ENCODE measurements at places on chromosomes 1 and 21.

- DNase-seq = no peak
Observed at GRCh38 chr1:116345011-116345410, 28.0 kb upstream of the ATP1A1 start.

DNA sequence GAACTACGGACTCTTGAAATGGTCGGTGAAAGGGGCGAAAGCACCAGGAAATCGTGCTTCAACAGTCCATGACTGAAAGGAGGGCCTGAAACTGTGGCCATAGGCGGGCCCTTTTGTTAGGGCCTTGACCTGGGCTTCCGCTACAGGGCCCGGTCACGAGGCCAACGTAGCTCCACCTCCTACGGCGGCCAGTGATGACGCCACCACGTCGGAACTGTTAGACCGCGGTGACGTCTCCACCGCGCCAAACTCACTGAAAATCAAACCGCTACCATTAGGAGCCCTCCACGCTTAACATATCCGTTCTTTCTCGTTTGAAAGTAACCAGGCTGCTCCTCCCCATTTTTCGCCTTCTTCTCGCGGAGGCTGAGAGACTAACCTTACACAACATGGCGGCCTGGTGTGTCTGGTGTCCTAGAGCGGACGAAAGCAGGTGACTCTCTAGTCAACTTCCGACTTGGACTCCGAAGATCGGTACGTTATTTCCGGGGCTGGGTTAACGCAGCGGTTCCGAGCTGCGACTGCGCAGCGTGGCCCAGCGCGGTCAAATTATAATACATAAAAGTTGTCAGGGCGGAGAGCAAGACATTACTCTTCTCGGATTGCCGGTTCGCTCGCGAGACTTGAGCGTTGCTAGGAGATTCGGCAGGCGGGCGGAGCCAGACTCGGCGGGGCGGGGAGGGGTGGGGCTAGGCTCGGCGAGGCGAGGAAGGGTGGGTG lies 371 bp upstream of the CACYBP start:
- peak; percentile 95 for DNase-seq

DNA sequence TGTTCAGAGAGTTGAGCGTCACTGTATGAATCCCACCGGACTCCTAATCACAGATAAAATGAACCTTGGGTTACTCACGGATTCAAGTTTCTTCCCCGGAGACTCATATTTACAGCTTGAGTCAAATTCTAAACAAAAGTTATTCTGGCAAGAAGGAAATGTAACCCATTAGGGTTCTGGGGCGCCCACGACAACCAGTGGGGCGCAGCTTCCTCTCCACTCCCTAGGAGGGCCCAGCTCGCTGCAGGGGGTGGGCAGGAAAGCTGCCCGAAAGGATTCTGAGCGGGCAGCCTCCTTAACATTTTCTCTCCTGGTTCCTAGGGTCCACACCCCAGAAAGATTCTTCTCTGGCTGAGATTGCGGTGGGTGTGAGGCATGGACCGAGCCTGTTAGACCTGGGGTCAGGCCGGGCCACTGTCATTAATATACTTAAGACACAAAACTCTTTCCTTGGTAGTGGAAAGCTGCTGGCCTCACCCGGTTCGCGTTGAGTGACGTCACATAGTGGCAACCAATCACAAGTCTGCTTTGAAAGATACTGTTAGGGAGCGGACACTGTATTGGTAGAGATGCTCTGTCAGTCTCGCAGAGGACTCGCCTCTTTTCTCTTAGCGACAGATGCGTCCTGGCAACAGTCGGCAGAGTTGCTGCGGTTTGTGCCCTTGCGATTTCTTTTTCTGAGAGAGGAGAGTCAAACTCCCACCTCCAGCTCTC lies 13.6 kb upstream of the MCOLN3 start:
- DNase-seq = peak; percentile 97

- DNase-seq = no peak
Observed at GRCh38 chr1:16903054-16903453, 7.3 kb downstream of the RNU1-2 start.

GRCh38 chr1:178168536-178168935 lies 74.6 kb downstream of the RASAL2 start:
- DNase-seq = peak; percentile 16

- no peak for DNase-seq
Observed at GRCh38 chr1:1665815-1666251, 7.0 kb upstream of the CDK11B start.

GRCh38 chr1:56404066-56404465 lies 175.3 kb downstream of the PLPP3 start:
- no peak for DNase-seq

- no peak for DNase-seq
Observed at GRCh38 chr1:10007169-10007568, 10.1 kb downstream of the RBP7 start.

DNA sequence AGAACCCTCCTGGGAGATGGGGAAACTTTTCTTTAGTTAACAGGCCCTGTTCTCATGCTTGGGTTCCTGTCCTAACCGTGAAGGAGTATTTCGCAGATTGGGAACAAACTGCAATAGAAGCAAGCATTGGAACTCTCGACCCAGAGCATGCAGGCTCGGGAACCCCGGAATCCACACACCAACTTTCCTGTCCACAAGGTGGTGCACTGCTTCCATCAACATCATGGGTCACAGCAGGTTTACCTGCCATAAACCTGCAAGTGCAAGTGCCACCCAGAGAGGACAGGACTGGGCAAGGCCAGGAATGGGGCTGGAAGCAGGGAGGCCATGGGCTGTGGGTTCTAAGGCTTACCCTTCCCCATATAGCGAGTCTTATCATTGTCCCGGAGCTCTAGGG lies 6.9 kb downstream of the ENO1 start:
- no peak for DNase-seq

DNA sequence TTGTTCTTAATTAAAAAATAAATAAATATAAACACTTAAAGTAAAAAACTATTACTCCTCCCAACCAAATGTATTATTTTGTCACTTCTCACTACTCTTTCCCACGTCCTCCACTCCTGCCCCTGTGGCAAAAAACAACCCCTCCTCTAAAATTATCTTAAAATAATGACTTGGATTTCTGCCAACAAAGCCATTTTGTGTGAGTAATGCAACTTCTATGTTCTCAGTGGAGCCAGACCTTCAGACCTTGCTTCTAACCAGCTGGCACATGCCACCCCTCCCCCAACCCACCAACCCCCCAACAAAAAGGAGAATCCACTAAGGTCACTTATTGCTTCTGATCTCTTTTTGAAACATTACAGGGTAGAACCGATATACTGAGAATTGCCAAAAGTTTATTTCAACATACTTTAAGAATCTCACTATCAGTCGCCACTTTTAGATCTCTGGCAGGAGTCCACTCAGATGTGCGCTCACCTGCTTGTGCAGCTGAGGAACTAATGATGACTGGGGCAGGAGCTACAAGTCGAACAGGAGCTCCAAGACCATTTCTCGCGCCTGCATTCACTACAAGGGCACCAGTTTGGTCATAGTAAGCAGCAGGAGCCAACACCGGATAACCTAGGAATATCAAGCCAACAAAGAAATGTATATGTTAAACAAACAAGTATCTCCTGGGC lies 58.3 kb upstream of the SDC3 start:
- peak; percentile 61 for DNase-seq

- DNase-seq = peak; percentile 22
Observed at GRCh38 chr1:94284476-94284875, 47.1 kb upstream of the ARHGAP29 start.

GRCh38 chr1:206502812-206503211 lies 4.5 kb upstream of the RASSF5 start:
- no peak for DNase-seq

- DNase-seq = no peak
Observed at GRCh38 chr1:212244441-212244840, 40.8 kb upstream of the PPP2R5A start.

DNA sequence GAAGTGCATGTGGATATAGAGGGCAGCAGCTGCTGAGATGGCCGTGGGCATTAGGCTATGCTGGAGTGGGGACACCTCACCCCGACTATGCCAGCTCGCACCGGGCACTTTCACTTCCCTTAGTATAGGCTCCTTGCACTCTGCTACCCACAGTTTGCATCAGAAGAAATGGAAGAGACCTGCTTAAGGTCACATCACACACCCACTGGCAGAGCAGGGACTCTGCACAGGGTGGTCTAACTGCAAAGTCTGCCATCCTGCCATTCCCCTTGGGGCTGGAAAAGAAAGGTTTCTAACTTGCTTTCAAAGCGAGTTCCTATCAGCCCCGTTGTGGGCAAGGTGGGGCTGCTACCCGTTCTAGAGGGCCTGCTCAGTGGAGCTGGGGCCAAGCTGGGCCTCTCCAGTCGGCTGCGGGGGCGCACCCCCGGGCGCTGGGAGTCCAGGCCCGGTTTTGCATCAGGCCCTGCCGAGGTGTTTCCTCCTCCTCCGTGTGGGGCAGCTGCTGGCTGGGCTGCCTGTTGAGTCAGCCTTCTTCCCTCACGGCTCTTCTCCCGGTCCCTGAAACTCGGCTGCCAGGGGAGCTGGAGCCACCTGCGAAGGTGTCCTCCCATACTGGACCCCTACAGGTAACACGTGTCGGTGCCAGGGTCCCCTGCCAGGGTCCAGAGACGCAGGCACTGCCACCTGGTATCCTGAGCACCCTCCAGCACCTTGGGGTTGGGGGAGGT lies at the start of gene SYTL1:
Gene SYTL1 (plus strand): TSS at position 498 of the 728 bp plus-strand sequence. CDS start 3,313 bp downstream, outside the sequence.
- DNase-seq = peak; percentile 87

GRCh38 chr1:210695026-210695425 lies 366.3 kb downstream of the HHAT start:
- DNase-seq = no peak

DNA sequence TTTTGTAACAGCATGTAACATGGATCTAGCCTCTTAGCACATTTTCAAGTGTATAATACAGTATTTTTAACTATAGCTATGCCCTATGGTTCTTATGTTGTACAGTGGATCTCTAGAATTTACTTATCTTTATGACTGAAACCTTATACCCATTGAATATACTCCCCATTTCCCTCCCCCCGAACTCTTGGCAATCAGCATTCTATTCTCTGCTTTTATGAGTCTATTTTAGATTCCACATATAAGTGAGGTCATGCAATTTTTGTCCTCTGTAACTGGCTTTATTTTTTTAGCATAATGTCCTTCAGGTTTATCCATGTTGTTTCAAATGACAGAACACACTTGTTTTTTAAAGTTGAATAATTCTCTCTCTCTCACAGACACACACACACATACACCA lies 3.1 kb upstream of the GBP6 start:
- no peak for DNase-seq

DNA sequence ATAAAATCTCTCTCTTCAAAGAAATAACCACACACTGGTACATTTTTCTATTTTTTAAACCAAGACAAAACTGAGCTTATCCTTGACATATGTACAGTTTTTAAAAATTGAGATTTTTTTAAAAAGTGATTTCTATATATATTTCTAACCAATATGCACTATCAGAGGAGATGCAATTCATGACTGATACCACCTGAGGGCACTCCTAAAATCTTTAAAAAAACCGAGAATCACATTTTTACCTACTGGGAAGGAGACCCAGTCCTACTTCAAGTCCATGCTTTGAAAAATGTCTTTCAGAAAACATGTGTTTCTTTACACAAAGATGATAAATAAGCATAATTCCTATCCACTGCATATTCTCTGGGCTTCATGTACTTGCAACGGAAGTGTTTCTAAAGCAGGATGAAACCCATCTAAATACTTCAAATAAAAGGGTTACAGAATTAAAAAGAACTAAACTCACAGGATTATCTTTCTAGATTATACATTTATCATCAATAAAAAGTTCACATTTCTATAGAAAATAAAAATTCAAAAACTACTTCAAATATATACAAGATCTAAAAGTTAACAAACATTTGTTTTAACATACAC lies 98.6 kb downstream of the ENAH start:
- DNase-seq = no peak

DNA sequence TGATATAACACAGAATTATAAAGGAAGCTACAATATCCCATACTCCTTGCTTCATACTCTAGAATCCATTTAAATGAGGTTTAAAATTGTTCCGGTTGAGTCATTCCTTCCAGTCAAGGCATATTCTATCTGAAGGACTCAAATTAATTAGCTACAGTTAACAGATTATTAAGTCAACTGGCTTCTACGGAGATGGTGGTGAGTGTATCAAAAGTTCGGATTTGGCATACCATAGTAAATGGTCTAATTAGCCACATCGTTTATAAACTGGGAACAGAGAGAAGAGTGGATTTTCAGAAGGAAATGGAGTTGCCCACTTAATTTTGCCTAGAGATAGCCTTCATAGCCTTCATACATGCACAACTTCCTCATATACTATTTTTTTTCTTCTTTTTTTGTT lies 1095.3 kb downstream of the TTLL7 start:
- DNase-seq = no peak

- no peak for DNase-seq
Observed at GRCh38 chr1:172895761-172896160, 155.0 kb downstream of the TNFSF18 start.

DNA sequence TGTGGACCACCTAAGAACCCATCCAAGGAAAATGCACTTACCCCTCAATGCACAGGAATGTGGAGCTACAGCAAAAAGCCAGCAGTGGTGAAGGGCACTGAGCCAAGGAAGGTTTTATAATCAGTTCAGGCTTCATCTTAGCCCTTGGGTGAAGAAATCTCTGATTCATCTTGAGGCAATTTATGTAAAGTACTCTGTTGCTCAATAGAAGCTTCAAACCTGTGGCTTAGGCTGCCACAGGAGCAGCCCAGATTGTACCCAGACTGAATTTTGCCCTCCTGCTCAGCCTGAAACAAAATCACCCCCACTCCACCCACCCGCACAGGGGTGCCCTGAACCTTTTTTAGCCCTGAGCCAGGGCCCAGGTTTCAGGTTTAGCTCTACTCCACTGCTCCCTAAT lies at the start of gene S100A12:
Gene S100A12 (minus strand): TSS at position 111 of the 400 bp plus-strand sequence. CDS start 1,029 bp downstream, outside the sequence.
- DNase-seq = peak; percentile 63

DNA sequence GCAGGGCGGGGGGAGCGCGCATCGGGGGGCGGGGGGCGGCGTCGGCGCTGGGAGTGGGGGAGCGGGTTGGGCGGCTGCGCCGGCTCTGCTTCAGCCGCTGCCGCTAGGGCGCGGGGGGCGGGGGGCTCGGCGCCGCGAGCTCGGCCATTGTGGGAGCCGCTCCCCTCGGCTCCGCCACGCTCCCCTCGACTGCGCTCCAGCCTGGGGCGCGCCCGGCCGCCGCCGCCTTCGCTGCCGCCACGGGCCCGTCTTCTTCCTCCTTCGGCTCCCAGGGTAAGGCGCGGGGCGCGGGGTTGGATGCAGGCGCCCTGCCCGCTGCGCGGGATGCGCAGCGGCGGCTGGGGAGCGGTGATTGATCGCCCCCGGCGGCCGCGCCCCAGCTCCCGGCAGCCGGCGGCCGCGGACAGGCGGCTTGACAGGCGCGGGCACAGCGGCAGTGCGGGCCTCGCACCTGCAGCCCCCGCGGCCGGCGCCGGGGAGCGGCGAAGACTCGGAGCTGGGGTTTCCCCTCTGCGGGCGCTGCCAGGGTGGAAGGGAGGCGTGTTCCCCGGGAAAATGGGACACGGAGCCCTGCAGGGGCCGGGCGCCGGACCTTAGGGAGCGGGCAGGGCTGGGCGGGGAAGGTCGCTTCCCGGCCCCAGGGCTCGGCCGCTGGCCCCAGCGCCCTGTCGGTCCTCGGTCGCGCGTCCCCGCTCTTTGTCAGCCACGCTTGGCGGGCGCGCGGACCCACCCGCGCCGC lies 55.3 kb downstream of the NDUFS5 start:
- peak; percentile 58 for DNase-seq

GRCh38 chr1:224767031-224767430 lies 150.9 kb downstream of the CNIH3 start:
- no peak for DNase-seq

- DNase-seq = no peak
Observed at GRCh38 chr1:161226320-161226711, 456 bp downstream of the TOMM40L start.

GRCh38 chr1:167173516-167174184 lies 47.0 kb upstream of the POU2F1 start:
- DNase-seq = no peak
